GF-D8 (cell line): ENCODE measurements at places on chromosomes 5 and 9.
A peak's percentile ranks its signal among the peaks of the same experiment; 100 is the strongest.

DNA sequence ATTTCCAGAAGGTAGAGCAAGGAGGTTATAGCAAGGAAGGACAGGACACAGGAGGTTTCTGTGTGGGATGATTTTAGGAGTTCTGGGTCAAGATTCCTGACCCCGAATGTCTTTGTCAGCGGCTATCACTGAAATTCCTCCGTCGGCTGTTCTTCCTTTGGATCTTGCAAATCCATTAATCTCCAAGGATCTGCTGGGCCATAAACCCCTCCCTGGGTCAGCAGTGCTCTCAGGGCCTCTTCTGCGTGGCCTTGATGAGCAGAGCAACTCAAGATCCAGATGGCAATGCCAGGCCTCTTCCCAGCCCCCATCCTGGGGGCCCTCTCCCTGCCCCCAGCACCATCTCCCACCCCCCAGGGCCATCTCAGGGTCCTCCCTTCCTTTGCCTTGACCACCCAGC, 16.3 kb upstream of the COL27A1 start:
- DNase-seq, result no peak

- no peak for DNase-seq
Observed at GRCh38 chr5:145056800-145057199, 778.3 kb downstream of the PRELID2 start.

DNA sequence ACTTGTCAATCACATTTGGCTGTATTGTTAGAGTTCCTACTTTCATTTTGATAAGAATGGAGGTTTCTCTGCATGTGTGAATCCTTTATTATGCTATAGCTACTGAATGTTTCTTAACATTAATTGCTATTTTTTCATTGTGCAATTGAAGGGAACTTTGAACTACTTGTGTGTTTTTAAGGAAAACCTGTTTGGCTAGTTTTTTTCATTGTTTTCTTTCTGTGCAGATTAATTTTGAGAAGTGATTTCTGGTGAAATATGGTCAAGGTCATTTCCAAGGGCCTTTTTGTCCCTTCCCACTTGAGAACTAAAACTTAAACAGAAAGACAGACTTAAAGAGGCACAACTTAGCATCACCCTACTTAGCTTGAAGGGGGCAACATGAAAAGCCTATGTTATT, 1309.2 kb upstream of the WWC1 start:
- no peak for DNase-seq

- no peak for DNase-seq
Observed at GRCh38 chr5:64854855-64855254, 86.1 kb downstream of the CWC27 start.

DNA sequence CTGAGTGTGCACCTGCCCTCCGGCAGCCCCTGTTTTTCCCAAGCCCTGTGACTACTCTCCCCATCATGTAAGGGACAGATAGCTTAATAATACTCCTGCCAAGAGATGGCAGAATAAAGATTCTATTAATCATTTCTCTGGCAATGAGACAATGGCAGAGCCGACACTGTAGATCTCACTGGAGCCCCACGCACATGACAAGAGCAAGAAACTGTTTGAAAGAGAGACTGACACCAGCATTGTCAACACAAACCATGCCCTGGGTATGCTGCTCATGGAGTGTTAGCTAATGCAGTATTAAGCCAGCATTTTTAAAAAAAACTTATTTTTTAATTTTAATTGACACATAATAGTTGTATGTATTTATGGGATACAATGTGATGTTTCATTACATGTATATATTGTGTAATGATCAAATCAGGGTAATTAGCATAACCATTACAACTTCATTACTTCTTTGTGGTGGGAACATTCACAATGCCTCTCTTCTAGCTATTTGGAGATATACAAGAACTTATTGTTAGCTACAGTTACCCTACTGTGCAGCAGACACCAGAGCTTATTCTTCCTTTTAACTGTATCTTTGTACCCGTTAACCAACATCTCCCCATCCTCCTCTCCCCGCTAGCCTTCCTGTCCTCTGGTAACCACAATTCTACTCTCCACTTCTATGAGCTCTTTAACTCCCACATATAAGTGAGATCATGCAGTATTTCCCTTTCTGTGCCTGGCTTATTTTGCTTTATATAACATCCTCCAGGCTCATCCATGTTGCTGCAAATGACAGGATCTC, 31.5 kb upstream of the SEMA4D start:
- peak; percentile 72 for DNase-seq

DNA sequence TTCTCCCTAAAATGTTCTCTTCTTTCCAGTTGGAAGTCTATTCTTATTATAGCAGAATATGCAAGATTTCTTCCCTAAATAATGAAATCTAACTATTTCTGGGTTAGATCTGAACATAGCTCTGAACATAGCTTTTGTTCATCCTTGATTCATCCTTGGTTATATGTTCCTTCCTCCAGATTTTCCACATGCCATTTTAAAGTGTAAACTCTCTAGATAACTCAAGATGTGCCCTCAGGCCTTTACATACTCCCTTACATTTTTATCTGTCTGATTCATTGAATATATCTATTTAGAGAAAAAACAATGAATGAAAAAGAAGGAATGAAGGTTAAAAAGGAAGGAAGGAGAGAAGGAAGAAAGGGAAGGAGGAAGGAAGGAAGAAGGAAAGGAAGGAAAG, 100.9 kb downstream of the FBXO38 start:
- DNase-seq, result no peak

GRCh38 chr5:7540736-7541485, 145.0 kb downstream of the ADCY2 start:
- DNase-seq, result no peak

GRCh38 chr9:93262537-93263310, 78.8 kb downstream of the WNK2 start:
- no peak for DNase-seq

DNA sequence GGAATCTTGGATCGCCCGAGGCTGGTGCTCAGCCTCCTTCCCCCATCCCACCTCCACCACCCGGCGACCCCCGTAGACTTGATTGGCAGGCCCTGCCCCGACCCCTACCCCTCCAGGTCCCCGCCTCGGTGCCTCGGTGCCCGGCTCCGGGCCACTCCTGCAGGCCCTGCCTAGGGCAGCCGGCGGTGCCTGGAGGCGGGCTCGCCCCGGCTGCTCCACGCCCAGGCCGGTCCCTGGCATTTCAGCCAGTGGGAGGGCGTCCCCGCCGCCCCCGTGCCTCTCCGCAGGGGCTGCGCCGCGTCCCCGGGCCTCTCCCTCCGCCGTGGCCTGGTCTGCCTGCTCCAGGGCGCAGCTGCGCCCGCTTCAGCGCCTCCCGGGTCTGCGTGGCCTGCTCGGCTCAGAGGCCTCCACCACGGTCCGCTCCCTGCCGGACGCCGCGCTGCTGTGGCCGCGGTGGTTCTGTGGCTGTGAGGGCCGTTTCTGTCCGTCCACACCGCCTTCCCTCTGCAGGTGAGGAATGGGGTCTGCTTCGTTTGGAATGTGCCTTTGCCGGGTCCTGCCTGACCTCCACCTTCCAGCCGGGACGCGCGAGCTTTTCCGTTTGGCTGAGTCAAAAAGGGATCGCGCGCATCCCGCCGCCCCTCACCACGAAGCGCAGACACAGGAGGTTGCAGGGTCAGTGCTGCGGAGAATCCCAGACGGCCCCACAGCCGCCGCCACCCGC, 48.3 kb upstream of the IRX4 start:
- DNase-seq, result no peak

GRCh38 chr5:95440825-95441224, 49.7 kb downstream of the FAM81B start:
- no peak for DNase-seq

GRCh38 chr5:159915904-159916840, at the start of gene ADRA1B:
ADRA1B (plus strand) TSS chr5:159916482; CDS start chr5:159916906, 424 bp downstream.
- DNase-seq, result no peak

- no peak for DNase-seq
Observed at GRCh38 chr5:5363045-5363444, 59.4 kb upstream of the ICE1 start.

DNA sequence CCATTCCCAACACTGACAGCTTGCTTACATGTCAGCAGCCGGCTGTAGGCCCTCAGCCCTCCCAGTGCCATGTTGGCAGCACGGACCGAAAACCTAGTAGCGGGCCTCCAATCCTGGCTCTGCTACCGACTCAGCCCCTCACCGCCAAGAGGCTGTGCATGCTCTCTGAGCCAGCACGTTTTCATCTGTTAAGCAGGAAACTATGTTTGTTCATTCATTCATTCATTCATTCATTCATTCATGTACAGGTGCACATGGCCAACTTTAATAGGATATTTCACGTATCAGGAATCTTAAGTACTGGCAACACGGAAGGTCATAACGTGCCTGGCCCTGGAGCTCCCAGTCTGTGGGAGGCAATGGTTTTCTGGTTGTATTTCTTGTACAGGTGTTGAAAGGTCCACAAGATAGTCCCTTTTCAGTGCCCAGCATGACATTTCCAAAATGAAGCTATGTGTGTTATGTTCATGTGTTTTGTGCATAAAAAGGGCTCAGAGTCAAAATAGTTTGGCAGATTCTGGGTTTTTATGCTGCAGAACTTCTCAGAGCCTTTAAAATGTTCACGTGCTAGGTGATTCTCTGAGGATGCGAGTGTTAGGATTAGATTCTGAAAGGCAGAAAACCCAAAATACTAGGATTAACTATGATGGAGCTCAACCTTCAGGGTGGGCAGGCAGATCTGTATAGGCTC, 17.7 kb downstream of the SUSD3 start:
- DNase-seq, result no peak

GRCh38 chr9:93895535-93895934, 59.6 kb downstream of the BARX1 start:
- DNase-seq, result no peak

GRCh38 chr5:115558388-115558956, 13.9 kb upstream of the FEM1C start:
- DNase-seq, result no peak
